ENCODE measurements at places on chromosomes 11 and 22. TPM values are rescaled to one million over a fixed set of nuclear protein-coding genes. Genes with fewer than 3 reads are reported as not detected.

DNA sequence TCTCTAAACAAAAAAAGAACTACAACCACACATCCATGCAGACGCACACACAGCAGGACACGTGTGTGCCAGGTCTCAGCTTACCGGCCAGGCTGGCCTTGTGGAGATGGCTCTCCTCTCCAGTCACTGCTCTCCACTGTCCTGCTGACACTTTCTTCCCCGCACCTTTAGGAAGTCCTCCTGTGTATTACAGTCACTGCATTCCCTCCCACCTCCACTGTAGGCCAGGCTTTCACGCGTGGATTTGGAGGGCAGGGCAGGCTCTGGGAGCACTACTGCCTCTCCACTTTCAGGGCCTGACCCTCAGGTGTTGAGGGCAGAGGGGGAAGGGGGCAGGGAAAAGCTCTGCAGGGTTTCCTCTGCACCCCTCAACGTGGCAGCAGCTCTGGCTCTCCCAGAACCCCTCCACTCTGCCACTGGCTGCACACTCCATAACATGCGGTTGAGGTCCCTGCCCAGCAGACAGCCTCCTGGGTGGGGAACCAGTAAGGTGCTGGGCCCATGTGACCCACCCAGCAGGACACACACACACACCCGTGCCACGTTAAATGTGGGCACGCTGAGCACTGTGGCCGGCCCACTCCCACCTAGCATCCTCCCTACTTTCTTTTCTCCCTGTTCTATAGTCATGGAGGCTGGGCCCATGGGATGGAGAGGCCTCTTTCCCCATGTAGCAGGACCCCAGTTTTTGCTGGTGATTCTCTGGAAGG, 107.0 kb upstream of the PITPNB start:
- no peaks in the 10 kb centered on the region for H3K36me3 ChIP-seq
- no peaks in the 10 kb centered on the region for H3K27me3 ChIP-seq
- no peak for DNase-seq
- H3K27ac ChIP-seq, result no peak overlapping the region

PACSIN2 gene
- 149 TPM for total RNA-seq

GRCh38 chr11:37442576-37442975, 844.5 kb upstream of the RAG2 start:
- no peaks in the 10 kb centered on the region for H3K36me3 ChIP-seq
- H3K4me1 ChIP-seq, result no peaks in the 10 kb centered on the region
- no peak for DNase-seq
- H3K4me3 ChIP-seq, result no peak overlapping the region
- no peak overlapping the region for H3K27ac ChIP-seq

DNA sequence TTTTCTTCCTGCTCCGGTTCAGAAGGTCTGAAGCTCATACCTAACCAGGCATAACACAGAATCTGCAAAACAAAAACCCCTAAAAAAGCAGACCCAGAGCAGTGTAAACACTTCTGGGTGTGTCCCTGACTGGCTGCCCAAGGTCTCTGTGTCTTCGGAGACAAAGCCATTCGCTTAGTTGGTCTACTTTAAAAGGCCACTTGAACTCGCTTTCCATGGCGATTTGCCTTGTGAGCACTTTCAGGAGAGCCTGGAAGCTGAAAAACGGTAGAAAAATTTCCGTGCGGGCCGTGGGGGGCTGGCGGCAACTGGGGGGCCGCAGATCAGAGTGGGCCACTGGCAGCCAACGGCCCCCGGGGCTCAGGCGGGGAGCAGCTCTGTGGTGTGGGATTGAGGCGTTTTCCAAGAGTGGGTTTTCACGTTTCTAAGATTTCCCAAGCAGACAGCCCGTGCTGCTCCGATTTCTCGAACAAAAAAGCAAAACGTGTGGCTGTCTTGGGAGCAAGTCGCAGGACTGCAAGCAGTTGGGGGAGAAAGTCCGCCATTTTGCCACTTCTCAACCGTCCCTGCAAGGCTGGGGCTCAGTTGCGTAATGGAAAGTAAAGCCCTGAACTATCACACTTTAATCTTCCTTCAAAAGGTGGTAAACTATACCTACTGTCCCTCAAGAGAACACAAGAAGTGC, 661 bp upstream of the MALAT1 start:
- peaks cover 30% of the 10 kb centered on the region for H3K4me1 ChIP-seq
- peak overlapping the region; percentile 99 for H3K27ac ChIP-seq
- H3K4me3 ChIP-seq, result peak overlapping the region; percentile 50
- DNase-seq, result peak; percentile 74
- H3K27me3 ChIP-seq, result no peaks in the 10 kb centered on the region

GRCh38 chr11:114064216-114064615, 4.7 kb downstream of the ZBTB16 start:
- peak overlapping the region; percentile 13 for H3K4me3 ChIP-seq
- H3K4me1 ChIP-seq, result peaks cover 80% of the 10 kb centered on the region
- DNase-seq, result no peak
- H3K27me3 ChIP-seq, result peaks cover 9% of the 10 kb centered on the region
- H3K27ac ChIP-seq, result no peak overlapping the region

- no peak overlapping the region for H3K27ac ChIP-seq
- H3K36me3 ChIP-seq, result no peaks in the 10 kb centered on the region
- H3K4me1 ChIP-seq, result peaks cover 13% of the 10 kb centered on the region
- no peak overlapping the region for H3K4me3 ChIP-seq
- H3K27me3 ChIP-seq, result no peaks in the 10 kb centered on the region
Measured at GRCh38 chr11:112177589-112177988, 2.3 kb downstream of the BCO2 start.

TMEM45B gene
- 24.3 TPM for total RNA-seq

CDC42EP2 gene
- 18.5 TPM for total RNA-seq

DNA sequence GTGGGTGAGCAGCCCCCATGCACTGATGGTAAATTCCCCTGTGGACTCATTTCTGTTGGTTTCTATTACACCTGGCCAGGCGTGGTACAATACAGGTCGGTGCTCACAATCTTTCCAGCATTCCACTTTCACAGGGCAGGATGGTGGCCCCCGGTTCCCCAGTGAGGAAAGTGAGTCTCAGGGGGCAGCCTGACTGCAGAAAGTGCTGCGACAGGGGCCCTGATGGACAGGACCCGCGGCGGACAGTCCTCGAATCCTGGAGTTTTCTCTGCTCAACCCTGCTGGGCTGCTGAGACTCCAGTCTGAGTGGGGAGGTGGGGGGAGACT, 3.1 kb upstream of the PGGHG start:
- H3K4me3 ChIP-seq, result no peak overlapping the region
- peak; percentile 34 for DNase-seq
- no peak overlapping the region for H3K27ac ChIP-seq
- H3K36me3 ChIP-seq, result peaks cover 3% of the 10 kb centered on the region

AGBL2 gene
- total RNA-seq, result 2.1 TPM

BIK gene
- total RNA-seq, result 3.1 TPM

- no peak overlapping the region for H3K27ac ChIP-seq
- H3K36me3 ChIP-seq, result no peaks in the 10 kb centered on the region
- DNase-seq, result no peak
- H3K27me3 ChIP-seq, result no peaks in the 10 kb centered on the region
Measured at GRCh38 chr11:40130427-40130826, 1329.0 kb downstream of the LRRC4C start.

- no peaks in the 10 kb centered on the region for H3K27me3 ChIP-seq
- H3K36me3 ChIP-seq, result no peaks in the 10 kb centered on the region
Measured at GRCh38 chr22:49004484-49005399, 822.9 kb downstream of the BRD1 start.

DNA sequence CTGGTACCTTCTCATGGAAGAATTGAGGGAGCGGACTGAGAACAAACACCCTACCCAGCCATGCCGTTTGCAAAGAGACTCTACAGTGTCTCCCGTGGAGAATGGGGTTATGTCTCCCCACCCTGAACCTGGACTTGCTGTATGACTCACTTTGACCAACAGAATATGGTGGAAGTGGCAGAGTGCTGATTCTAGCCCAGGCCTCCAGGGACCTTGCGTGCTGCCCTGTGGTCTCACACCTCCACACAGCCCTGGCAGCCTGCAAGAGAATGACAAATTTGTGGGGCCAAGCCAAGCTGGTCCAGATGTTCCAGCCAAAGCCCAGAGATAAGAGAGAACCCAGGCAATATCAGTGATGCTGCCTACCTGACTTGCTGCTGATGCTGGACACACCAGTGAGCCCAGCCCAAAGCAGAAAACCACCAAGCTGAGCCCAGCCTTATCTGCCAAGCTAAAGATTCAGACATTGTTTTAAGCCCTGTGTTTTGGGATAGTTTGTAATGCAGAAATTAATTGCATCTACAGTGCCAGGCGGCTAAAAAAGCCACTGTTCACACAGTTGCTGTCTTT, 8.1 kb upstream of the LINC01488 start:
- peaks cover 12% of the 10 kb centered on the region for H3K27me3 ChIP-seq
- no peak overlapping the region for H3K4me3 ChIP-seq
- no peak for DNase-seq
- H3K27ac ChIP-seq, result no peak overlapping the region
- no peaks in the 10 kb centered on the region for H3K4me1 ChIP-seq

GRCh38 chr11:77003963-77004362, 30.2 kb upstream of the B3GNT6 start:
- no peaks in the 10 kb centered on the region for H3K27me3 ChIP-seq
- H3K27ac ChIP-seq, result no peak overlapping the region
- DNase-seq, result no peak
- H3K36me3 ChIP-seq, result no peaks in the 10 kb centered on the region
- H3K4me1 ChIP-seq, result no peaks in the 10 kb centered on the region
- no peak overlapping the region for H3K4me3 ChIP-seq

DNA sequence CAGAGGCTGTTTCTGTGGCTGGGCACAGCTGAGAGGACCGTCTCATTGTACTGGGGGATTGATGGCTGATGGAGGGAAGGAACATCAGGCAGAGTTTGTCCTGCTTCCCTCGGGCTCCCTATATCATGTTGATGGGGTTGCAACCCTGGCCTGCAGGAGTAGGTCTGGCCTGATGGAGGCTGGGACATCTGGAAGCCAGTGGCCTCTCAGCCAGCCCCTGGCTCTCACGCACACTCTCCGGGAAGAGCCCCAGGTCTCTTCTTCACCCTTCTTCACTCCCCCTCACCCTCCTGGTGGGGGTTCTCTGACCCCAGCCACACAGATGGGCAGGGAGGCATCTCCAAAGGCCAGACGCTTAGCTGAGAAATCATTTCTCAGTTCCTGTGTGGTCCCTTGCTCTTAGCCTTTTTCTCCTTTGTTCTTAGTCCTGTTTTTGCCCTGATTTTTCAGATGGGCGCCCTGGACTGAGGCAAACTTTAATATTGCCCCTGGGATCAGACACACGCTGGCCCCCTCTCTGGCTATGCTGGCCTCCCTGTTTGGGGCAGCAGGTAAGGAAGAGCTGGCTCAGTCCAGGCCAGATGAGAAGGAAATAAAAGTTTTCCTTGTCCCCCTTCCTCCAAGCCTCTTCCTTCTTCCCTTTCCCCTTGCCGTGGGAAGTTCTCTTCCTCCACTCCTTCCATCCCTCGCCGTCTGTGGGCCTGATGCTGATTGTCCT, 13.9 kb upstream of the ANO1 start:
- peaks cover 54% of the 10 kb centered on the region for H3K27me3 ChIP-seq
- no peak overlapping the region for H3K4me3 ChIP-seq
- no peak overlapping the region for H3K27ac ChIP-seq
- no peak for DNase-seq

BATF2 gene
- 8.1 TPM for total RNA-seq

DNA sequence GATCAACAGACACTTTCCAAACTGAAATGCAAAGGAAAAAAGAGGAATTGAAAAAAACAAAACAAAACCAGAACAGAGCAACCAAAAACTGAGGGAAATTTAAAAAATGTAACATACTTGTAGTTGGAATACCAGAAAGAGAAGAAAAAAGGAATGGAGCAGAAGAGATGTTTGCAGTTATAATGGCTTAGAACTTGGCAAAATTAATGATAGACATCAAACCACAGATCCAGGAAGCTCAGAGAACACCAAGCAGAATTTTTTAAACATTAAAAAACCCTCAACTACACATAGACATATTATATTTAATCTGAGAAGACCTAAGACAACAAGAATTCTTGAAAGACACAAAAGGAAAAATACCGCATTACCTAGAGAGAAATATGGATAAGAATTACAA, 46.1 kb downstream of the ASCL2 start:
- H3K4me3 ChIP-seq, result no peak overlapping the region
- H3K36me3 ChIP-seq, result no peaks in the 10 kb centered on the region
- no peak for DNase-seq
- peaks cover 8% of the 10 kb centered on the region for H3K27me3 ChIP-seq

DNA sequence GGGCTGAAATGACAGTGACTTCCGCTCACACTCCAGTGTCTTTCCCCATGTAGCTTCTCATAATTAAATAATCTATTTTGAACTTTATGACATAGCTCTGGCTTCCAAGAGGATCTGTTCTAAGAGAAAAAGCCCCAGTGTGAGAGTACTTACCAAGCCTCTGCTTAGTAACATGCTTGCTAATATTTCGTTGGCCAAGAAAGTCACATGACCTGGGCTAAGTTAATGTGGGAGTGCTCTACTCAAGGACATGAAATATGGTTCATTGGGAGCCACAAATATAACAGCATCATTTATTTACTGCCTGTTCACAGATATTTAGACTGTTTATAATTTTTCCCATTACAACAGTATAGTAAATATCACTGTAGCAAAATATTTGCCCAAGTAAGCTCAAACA, 42.5 kb downstream of the CCDC73 start:
- H3K4me3 ChIP-seq, result no peak overlapping the region
- H3K27me3 ChIP-seq, result no peaks in the 10 kb centered on the region

DNA sequence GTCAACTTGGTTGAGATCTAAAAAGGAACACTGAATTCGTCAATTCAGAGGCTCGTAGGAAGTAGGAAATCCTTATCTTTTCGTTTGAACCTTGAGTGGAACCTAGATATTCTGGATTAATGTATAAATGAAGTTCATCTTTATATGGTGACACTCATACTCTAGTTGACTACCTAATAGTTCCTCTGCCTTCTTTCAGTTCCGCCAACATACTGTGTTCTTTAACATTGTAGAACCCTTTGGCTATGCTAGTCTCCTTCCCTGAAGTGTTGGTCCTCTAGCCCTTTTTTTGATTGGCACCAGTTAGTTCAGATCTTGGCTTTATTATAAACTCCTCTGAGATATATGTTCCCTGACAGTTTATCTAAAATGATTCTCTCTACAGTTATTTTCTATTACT, 1.5 kb downstream of the ATM start:
- DNase-seq, result no peak
- no peaks in the 10 kb centered on the region for H3K27me3 ChIP-seq
- H3K4me3 ChIP-seq, result peak overlapping the region; percentile 64
- peaks cover 7% of the 10 kb centered on the region for H3K4me1 ChIP-seq

DNA sequence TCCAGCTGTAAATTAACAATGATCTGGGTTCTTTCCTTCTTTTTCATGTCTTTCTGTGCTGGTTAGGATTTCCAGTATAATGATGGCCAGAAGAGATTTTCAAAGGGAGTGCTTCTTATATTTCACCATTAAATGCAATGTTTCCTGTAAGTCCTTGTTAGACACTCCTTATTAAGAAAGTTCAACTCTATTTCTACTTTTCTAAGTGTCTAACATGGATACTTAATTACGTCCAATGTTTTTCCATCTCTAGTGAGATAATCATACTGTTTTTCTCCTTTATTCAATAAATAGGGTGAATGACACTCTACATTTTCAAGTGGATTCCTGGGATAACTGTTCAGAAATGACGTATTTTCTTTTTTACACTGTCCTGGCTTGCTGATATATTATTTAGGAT, 49.8 kb downstream of the CDON start:
- no peak overlapping the region for H3K27ac ChIP-seq
- H3K36me3 ChIP-seq, result no peaks in the 10 kb centered on the region
- no peak overlapping the region for H3K4me3 ChIP-seq
- H3K4me1 ChIP-seq, result no peaks in the 10 kb centered on the region
